ENCODE measurements at places on chromosomes 5 and 9. TPM values are rescaled to one million over a fixed set of nuclear protein-coding genes. Genes with fewer than 3 reads are reported as not detected.

Gene RBM27
- 43.4 TPM for total RNA-seq

Gene PDE6A
- total RNA-seq = not detected

Gene KIF4B
- total RNA-seq = 0.46 TPM

Gene TAL2
- 1.4 TPM for total RNA-seq

Gene LHX3
- not detected for total RNA-seq

Gene SCGB3A2
- total RNA-seq = not detected

Measured in diencephalon (tissue), 1 donor.